Hematopoietic multipotent progenitor cell (in vitro differentiated cells): ENCODE measurements at places on chromosomes 2 and 18. TPM values are rescaled to one million over a fixed set of nuclear protein-coding genes. Genes with fewer than 3 reads are reported as not detected.

GRCh38 chr2:74186038-74186437, 7.4 kb upstream of the MOB1A start:
- DNase-seq, result peak; percentile 96

DNA sequence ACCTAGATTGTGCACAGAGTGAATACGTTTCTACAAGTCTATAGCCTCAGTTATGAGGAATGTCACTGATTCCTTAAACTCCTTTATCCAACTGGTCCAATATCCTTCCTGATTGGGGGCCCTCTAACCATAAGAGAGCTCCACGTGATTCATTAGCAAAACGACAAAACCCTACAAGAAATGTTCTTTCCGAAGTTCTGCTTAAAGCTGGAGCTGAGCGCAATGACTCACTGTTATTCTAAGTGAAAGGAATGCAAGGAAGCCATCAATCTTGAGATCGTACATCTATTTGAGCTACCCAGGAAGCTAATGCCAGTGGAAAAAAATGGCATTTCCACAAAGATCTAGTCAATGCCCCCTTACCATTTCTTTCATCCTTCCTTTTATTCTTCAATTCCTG, 354.9 kb upstream of the CDH20 start:
- DNase-seq, result peak; percentile 3

- DNase-seq, result peak; percentile 83
These were observed 84.6 kb downstream of the NRP2 start for GRCh38 chr2:205766779-205767359.

GPR39 gene
- under 0.01 TPM for total RNA-seq

DNA sequence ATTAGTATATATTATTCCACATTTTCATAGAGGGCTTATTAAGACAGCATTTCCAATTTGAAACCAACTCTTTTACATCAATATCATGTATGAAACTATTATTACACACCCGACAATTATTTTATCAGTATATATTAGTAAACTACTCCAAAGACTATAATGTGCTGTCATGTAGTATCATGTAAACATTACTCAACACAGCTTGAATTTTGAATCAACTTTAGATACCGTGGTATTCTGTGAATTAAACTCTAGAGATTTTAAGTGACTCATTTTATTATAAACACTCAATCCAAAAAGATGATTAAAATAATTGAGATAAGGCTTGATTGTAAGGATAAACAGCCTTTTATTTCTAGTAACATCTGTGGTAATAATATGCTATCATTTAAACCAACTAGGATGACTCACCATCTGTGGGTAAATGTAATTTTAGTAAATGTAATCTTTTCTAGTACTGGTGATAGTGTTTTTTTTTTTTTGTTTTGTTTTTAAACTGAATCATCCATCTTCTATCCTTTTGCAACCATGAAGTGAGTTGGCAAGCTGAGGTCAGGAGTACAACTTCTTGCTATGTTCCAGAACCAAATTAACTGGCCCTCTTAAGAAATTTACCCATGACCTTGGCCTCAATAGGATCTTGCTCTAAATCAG, 144.3 kb upstream of the SMAD7 start:
- DNase-seq, result no peak

DNA sequence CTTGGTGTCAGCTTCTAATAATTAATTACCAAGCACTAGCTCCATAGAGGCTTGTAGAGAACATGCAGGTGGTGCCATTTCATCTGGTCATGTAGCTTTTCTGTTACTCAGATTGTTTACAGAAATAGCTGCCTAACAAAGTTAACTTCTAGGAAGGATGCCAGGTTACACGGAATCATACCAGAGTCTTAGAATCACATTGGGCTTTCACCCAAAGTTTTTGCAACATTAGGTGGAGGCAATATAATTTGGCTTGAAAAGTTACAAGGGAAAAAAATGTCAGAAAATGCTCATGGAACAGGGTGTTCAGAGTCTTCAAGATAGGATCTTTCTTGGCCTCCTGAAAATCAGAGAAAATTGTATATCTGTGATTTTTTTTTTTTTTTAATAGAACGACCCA, 135.6 kb downstream of the ARHGAP15 start:
- no peak for DNase-seq

- DNase-seq, result no peak
These were observed 33.7 kb upstream of the NTSR2 start for GRCh38 chr2:11703700-11704099.

RGPD4 gene
- not detected for total RNA-seq

GRCh38 chr2:181313845-181314244, 143.3 kb upstream of the ITGA4 start:
- DNase-seq, result no peak

FHOD3 gene
- total RNA-seq, result not detected

DNA sequence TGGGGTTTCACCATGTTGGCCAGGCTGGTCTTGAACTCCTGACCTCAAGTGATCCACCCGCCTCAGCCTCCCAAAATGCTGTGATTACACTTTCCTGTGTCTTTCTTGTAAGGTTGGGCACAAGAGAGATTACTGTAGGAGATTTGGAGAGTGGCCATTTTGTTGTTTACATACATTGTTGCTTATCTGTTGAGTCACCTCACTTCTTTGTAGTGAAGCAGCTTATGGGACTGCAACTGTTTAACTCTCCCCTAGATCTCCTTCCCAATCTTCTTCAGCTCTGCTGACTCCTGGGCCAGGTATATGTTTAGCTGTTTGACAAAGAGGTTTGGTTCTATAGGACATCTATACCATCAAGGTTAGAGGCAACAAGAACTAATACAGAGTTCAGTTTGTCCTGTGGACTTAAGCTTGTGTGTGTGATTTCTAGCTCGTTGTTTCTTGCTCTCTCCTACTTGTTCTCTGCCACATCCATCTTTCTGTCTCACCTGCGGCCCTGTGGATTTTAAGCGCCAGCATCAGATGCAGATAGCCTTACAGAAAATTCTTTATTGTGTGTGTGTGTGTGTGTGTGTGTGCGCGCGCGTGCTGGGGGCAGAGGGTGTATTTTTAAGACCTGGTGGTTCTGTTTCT, 95.4 kb downstream of the HAUS1 start:
- no peak for DNase-seq

GRCh38 chr18:50313031-50313607, 25.6 kb upstream of the CXXC1 start:
- no peak for DNase-seq

GRCh38 chr18:58267493-58267892, 223.5 kb downstream of the NEDD4L start:
- no peak for DNase-seq

DNA sequence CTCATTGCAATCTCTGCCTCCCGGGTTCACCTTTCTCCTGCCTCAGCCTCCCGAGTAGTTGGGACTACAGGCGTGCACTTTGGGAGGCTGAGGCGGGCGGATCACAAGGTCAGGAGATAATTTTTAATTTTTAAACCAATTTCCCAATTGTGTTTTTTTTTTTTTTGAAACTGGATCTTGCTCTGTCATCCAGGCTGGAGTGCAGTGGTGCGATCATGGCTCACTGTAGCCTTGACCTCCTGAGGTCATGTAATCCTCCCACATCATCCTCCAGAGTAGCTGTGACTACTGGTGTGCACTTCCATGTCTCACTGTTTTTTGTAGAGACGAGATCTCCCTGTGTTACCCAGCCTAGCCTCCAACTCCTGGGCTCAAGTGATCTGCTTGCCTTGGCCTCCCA, 49.3 kb downstream of the GLS start:
- no peak for DNase-seq

DAW1 gene
- not detected for total RNA-seq

CREG2 gene
- total RNA-seq, result 0.27 TPM

DNA sequence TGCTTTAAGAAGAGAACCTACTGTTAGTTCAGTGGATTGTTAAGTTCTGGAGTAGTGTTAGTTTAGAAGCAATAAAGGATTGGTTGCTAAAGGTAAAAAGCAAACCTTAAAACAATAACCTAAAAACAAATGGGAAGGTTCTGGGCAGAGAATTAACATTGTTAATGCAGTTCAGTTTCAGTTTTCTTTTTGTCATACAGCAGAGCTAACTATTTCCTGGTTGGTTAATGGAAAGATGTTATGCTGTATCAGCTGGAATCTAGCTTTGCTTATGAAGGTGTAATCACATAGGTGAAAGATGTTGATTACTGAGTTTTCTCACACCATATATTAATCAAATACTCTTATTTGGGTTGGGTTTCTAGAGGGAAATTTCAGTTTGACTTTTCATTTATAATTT, 23.8 kb downstream of the SMAD4 start:
- no peak for DNase-seq

DNA sequence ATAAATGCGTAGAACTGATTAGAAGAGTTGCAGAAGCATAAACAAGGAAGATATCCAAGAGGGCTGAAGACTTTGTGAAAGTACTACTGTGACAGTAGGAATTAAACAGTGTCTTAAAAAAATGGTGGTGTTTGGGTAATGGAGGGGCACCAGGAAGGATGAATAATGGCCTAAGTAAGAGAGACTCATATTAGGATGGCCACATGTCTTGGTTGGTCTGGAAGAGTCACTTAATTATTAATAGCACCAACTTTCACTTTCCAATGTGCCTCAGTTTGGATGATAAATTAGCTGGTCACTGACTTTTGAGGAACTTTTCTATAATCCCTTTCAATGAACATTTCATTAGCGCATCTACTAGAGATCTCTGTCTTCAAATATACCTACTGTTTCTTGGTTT, 372.2 kb downstream of the NYAP2 start:
- DNase-seq, result no peak

DNA sequence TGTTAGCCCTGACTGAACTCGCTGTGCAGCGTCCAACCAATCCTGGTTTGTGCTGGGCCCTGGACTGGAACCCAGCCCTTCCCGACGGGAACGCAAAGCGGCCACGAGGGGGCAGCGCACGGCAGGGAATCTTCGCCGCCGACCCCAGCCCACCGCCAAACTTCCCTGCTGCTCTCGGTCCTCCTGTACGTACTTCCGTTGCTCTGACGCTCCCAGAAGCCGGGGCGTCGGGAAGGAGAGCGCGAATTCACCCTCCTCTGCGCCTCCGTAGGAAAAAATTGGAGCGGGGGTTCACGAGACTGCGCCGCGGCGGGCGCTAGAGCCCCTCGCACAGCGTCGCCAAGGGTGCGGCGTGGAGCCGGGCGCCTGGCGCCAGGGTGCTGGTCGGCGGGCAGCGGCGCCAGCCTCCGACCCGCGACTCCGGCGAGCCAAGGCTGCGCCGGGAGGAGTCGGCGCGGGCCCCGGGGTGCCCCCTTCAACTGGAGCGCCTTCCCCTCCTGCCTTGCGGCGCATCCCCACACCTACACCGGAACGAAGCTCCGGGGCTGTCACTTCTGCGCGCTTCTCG, 873 bp upstream of the SH3RF3 start:
- DNase-seq, result peak; percentile 59

NEU4 gene
- 9.2 TPM for total RNA-seq

- DNase-seq, result no peak
These were observed 32.9 kb upstream of the PDCL3 start for GRCh38 chr2:100529900-100530299.

- DNase-seq, result no peak
These were observed 790.8 kb downstream of the SOCS6 start for GRCh38 chr18:71079606-71080005.

- DNase-seq, result no peak
These were observed 384.5 kb downstream of the MTX2 start for GRCh38 chr2:176653479-176654443.

CCDC141 gene
- 0.54 TPM for total RNA-seq

DNA sequence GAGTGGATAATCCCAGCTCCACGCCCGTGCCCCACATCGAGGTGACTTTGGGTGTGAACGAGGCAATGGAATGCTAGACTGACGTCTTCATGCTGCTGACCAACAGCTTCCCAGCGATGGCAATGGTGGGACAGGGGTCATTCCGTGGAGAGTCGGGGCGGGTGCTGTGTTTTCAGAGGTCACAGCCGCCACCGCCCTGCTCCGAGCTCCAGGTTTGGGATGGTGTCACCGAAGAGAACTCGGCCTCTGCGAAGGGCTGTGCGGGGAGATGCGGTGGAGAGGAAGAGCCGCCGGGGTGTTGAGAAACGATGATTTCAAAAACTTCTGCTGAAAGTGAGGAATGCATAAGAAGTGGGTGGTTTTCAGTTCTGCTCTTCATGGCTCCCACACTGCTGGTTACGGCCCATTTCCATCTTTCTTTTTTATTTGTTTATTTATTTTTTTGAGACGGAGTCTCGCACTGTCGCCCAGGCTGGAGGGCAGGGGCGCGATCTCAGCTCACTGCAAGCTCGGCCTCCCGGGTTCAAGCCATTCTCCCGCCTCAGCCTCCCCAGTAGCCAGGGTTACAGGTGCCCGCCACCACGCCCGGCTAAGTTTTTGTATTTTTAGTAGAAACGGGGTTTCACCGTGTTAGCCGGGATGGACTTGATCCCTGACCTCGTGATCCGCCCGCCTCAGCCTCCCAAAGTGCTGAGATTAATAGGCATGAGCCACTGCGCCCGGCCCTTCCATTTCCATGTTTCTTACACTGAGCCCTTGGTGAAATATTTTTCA, 142.6 kb downstream of the RTP5 start:
- DNase-seq, result no peak

GRCh38 chr2:168166902-168167510, 80.4 kb downstream of the STK39 start:
- DNase-seq, result no peak

DNA sequence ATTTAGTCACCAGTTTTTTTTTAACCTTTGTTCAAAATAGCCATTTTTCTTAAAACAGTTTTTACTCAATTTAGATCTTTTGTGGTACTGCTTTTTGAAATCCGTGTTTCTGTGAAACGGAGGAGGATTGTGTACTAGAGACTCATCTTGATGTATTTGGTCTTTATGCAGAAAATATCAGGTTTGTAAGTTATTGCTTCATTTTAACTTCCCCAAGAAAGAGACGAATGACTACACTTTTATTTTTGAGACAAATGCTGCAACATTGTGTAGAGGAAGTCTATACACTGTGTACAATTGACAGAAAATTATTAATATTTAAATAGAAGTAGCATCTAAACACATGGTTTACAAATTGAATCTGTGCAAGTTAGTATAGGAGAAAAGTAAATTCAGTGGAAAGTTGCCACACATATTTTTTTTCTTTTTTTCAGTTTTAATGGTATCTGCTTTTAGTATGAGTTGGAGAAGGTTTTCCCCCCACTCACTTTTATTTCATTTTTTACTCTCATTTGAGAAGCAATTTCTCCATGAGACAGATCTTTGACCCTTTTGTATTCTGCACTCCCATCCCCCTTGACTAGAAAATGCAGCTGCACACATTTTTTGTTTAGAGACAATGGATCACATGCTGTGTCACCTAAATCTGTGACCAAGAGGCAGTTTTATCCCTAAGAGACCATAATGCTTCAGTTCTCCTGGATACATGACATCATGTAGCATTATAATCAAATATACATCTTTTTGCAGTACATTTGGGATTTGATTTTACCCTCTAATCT, 200.8 kb upstream of the STON1 start:
- no peak for DNase-seq

DNA sequence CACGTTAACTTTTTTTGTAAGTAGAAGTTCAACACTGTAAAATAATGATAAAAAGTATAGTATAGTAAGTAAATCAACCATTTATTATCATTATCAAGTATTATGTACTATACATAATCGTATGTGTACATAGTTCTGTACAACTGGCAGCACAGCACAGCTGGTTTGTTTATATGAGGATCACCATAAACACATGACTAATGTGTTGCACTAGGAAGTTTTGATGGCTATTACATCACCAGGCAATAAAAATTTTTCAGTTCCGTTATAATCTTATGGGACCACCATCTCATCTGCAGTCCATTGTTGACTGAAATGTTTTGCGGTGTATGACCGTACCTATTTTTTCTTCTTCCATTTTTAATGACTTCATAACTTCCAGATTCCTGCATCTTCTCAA, 39.2 kb upstream of the ZNF385B start:
- DNase-seq, result no peak
